NCI-H1048 (cell line): ENCODE measurements at places on chromosomes 6 and 20.

- no peak for DNase-seq
Observed at GRCh38 chr6:148972481-148972880, 225.7 kb downstream of the UST start.

DNA sequence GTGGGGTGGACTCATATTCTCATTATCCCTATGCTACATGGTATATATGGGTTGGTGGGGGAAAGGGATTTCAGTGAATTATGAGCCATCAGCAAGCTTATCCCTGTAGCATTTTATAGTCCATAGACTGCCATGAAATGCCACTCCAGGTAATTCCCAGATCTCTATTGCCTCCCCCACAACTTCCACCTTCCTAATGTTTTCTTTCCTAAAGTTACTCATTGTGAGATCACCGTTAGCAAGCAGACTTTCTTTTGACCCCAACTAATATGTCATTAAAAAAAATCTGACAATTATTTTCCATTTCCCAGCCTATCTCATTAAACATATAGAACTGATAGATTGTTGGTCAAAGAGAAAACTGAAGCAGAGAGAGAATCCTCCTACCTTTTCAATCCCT, 40.7 kb upstream of the TBX18 start:
- DNase-seq: no peak

DNA sequence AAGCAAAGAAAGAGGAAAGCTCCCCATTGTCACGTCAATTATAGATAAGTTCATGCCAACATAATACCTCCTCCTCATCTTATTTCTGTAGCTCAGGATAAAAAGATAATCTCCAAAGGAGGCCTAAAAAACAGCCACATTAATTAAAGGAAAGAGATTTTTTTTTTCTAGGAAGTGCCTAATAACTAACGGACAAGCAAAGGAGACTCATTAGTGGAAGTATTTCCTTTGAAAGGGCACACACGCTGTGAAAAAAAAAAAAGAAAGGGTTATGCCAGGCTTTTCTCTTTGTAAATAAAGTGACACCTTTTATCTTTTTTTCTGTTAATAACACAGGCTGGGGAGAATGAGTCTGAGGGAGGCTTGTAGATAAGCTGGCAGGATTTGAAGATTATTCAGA, 55.7 kb downstream of the PCSK2 start:
- no peak for DNase-seq

GRCh38 chr6:92690997-92691599, 728.3 kb downstream of the EPHA7 start:
- DNase-seq: no peak

GRCh38 chr20:9359561-9360308, 154.7 kb upstream of the LAMP5 start:
- no peak for DNase-seq

- DNase-seq: no peak
Observed at GRCh38 chr20:63498960-63499337, at the start of gene EEF1A2. EEF1A2 (minus strand) TSS chr20:63499083; CDS start chr20:63497763, 1,320 bp downstream.

DNA sequence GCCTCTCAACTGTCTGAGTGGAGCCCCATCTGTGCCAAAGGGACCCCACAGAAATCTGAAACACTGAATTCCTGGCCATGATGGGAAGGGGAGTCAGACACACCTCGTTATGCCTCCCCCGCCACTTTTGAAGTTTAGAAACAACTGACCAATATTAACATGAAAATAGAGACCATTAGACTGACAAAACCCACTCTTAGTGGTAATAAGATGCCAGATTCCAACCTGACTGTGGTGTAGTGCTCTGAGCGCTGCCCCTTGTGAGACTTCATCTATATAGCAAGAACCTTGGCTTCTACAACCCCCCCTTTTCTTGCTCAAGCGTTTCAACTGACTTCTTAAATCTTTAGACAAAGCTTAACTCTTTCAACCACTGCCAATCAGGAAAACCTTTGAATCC, 46.1 kb upstream of the UNC93A start:
- no peak for DNase-seq

- DNase-seq: no peak
Observed at GRCh38 chr6:167577891-167578361, 248.8 kb upstream of the AFDN start.

DNA sequence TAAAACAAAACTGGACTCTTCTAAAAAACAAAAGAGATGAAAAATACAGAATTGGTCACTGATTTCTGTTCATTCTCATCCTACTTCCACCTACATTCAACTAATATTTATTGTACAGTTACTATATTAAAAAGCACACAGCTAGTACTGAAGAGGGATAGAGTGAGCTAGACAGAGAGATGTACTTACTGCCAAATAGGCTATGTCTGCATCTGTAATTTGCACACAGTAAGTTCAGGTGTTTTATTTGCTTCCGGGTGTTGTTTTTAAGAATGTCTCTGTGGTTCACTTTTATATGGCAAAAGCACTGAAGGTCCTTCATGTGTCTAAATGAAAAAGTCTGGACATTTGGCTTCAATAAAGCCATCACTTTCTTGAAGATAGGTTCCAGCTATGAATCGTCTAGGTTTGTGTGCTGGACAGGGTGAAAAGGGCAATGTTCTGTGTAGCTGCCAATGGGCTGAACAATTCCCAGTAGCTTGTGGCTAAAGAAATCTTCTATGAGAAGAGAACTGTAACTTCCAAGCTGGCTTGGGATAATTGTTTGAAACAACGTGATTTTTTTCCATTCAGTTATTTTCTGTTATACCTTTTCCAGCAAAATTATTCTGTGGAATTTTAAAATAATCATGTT, 47.3 kb downstream of the EPB41L2 start:
- no peak for DNase-seq

GRCh38 chr6:12013307-12013719, 1.2 kb downstream of the HIVEP1 start:
- no peak for DNase-seq

DNA sequence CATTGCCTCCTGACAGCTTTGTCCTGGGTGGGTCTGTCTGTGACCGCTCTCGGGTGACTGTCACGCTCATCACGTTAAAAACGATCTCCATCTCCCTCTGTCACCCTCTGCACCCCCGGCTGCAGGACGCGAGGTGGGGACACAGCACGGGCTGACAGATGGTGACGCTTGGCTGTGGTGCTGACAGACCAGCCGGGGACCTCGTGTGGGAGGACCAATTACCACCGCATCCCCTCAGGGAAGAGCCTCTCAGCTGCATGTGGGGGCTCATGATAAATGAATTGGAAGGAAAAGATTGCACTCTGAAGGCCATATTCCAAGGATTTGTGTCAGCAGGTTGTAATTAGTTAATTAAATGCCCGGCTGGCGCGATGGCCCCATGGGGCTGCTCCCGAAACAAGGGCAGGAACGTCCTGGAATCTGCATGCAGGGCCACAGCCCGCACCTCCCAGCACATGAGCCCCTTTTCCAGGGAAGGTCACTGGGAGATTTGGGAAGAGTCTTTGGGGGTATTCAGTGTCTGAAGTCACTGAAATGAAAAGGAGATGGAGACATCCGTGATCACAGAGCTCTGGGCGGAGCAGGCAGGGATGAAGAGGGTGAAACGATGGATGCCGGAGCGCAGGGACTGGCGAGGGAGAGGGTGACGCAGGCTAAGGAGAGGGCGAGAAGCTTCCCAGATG, 87.1 kb downstream of the ERMARD start:
- no peak for DNase-seq

DNA sequence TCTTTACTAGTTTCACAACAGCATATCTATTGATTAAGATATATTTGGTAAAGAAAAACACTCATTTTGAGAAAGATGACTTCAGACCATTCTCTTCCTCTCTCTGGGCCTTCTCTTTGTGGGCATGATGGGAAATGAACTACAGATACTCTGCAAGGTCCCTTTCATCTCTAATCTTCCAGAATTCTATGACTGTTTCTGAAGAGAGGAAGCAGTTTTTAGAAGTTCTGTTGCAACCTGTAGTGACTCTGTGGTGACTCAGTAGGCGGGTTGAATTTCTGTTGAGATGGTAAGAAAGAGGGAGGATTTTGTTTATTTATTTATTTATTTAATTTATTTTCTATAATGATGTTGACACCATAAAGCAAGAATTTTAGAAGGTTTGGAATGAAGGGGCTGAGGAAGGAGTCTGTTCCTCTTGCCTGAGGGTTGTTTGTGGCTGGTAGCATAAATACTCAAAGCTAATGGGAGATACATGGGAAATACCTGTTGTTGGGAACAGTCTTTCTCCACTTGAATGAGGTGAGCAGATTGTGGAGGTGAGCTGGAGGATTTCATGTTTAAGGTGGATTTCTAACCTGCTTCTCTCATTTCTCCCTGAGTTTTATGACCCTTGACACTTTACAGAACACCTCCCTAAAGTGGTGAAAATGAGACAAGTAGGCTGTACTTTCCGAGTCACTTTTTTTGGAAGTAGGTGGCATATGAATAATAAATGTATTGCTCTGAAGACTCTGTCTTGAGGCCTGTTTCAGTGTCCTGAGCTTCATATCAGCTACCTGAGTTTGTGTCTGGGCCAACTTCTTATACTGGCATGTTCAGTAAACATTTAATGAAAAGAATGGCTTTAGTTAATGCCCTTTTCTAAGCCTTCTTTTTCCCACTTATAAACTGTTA, 15.0 kb downstream of the ACSS2 start:
- no peak for DNase-seq

DNA sequence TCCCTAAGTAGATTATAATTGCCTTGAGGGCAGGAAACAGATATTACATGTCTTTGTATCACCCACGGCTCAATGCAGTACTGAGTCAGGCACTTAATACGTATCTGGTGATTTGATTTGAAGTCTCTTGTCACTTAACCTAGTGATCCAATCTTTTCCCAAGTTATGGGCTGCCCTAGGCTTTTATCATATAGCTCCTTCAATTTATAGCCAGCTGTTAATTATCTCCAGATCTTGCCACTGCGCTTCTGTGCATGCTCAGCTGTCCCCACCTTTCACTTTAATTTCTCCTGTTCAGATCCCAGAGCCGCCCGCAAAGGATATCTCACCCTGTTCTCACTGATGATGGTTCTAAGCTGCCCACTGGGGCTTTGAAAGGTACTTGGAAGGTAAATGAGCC, 41.9 kb downstream of the SNHG17 start:
- no peak for DNase-seq

- no peak for DNase-seq
Observed at GRCh38 chr6:165178056-165178455, 131.3 kb downstream of the C6orf118 start.

DNA sequence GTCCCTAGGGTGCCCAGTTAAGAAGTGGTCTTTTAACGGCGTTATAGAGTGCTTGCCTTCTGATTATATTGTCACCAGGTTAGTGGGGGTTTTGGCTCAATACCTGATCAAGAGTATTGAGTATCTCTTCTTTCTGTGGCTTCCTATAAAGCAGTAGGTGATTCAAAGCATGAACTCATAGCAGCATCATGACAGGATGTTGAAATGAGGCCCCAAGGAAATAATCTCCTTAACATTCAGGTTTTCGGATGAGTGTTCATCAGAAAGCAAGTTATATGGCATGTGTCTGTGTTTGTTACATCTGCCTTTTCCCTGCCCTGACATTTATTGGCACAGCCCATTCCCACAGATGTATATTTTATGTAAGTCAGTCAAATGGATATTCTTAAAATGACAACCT, 301.0 kb downstream of the FARS2 start:
- no peak for DNase-seq

DNA sequence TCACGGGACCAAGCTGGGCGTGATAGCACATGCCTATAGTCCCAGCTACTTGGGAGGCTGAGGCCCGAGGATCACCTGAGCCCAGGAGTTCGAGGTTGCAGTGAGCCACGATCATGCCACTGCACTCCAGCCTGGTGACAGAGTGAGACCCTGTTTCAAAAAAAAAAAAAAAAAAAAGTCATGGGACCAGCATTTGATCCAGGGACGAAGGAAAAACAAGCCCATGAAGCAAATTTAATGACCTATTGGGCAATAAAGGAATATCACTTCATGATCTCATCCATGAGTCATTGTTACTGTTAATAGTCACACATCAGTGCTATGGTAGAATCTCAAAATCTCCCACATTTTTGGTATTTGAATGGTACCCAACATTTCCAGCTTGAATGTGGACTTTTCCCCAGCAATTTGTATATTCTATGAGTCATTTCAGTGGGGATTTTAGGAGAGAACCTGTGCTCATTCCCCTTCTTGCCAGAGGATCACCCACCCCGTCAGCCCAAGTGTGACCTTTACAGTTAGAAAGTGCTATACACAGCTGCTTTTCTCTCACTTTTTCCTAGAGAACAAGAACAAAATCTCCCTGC, 8.5 kb upstream of the SOD2 start:
- DNase-seq: no peak

DNA sequence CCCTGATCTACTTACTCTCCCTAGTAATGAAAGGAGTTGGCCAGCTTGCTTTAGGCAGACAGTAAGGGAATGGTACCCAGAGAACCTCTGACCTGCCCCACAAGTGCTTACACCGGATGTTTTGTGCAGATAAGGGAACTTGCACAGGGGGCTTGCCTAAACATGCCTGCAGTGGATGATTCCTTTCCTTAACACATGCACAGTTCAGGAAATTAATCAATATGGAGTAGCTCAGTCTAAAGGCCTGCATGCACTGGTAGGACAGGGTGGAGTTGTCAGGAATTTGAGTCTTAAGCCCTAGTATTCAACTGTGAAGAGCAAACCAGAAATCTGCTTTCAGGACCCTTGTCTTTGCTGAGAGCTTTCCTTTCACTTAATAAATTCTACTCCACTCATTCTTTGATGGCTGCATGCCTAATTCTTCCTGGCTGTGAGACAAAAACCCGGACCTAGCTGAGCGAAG, 3.9 kb upstream of the TRIM38 start:
- no peak for DNase-seq

GRCh38 chr6:46191961-46192360, 21.2 kb upstream of the ENPP5 start:
- no peak for DNase-seq

- peak; percentile 34 for DNase-seq
Observed at GRCh38 chr20:59032713-59033059, 551 bp upstream of the ATP5F1E start.

GRCh38 chr6:63527658-63528514, 44.4 kb upstream of the LOC128125822 start:
- DNase-seq: no peak

DNA sequence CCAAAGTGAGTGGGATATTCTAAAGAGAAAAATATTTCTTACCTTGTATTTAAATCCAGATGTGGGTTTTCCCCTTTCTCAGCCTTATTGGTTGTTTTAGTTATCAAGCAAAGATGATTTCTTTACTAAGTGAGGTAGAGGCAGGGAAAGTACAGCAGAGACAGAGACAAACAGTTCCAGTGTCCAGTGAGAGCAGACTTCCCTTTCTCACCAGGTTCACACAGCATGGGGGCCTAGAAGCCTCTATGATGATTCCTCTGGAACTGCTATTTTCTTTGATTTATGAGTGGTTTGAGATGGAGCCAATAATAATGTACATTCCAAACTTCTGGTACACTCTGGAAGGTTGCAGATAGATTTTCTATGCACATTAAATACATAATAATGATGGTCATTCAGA, 234.0 kb upstream of the MARCKS start:
- DNase-seq: no peak
